ENCODE measurements at places on chromosomes 12 and 14.

DNA sequence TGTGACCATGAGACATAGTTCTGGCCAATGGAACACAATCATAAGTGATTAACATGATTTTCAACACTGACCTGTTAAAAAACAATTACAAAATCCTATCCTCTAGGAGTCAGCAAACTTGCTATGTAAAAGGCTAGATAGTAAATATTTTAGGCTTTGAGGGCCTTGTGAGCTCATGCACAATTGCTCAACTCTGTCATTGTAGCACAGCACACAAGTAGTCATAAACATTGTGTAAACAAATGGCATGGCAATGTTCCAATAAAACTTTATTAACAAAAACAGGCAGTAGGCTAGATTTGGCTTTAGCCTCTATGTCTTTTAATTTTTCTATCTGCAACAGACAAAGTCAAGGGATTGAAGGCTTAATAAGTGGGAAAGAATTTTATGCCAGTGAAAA, 350.7 kb downstream of the C12orf50 start:
- no peak for DNase-seq

DNA sequence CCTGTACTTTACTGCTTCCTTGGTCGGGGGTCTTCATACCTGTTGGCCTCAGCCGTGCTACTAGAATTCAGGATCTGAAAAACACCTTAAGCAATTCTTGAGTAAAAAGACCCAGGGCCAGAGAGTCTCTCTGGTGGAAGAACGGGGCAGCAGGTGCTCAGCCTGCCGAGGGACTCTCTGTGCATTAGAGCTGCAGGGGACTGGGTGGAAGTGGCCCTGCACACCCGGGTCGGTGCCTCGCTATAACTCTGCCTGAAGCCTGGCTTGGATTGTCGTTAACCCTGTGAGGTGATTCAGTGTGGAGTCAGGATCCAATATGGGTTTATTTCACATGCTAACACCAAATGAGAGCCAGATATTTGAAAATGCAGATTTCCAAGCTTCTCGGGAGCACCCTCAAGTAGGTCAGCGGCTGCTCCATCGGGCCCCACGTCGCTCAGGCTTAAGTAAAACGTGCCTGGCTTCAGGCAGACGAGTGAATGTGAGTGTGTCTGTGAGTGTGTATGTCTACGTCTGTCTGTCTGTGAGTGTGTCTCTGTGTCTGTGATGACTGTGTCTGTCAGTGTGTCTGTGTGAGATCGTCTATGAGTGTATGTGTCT, 35.1 kb upstream of the C14orf180 start:
- no peak for DNase-seq

- no peak for DNase-seq
Measured at GRCh38 chr14:74257941-74258763, 18.9 kb downstream of the VSX2 start.

DNA sequence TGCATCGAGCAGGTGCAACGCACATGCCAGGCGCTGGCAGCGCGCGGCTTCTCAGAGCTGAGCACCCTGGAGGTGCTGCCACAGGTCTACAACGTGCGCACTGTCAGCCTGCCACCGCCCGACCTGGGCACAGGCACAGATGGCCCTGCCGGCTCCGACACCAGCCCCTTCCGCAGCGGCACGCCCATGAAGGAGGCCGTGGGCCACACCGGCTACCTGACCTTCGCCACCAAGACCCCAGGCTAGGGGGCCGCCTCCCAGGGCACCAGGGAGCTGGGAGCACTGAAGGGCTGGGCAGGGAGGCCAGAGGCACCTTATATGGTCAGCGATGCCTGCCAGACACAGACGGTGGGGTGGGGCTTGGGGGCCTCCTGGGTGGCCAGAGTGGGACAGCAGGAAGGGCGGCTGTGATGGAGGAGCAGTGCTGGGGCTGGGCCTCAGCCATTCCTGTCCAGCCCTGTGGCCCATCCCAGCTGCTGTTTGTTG, 5.6 kb downstream of the TRMT61A start:
- no peak for DNase-seq

DNA sequence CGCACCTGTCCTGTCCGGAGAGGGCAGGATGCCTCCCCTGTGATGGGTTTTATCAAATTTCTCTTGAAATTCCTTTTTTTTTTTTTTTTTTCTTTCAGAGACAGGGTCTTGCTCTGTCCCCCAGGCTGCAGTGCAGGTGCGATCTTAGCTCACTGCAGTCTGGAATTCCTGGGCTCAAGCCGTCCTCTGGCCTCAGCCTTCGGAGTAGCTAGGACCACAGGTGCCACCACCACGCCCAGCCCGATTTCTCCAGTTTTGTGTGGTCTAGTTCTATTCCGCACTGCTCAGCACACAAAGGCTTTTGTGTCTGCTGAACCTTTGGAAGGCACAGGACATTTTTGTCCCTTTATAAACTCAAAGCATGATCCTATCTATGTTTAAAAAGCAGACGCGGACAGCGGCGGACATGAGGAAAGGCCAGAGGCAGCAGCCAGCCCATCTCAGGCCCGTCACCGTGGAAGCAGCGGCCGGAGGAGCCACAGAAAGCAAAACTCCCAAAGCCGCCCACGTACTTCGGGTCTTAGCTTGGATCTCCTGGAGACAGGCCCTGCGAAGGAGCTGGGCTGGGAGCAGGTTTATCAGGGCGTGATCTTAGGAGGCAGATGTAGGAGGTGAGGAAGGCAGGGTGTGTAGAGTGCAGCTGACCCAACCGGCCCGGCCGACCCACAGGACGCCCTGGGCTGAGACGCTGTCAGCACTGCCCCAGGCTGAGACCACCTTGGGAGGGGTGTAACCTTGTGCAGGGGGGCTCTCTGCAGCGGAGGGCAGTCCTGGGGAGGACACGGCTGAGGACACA, 30.9 kb upstream of the FBRSL1 start:
- DNase-seq: no peak

DNA sequence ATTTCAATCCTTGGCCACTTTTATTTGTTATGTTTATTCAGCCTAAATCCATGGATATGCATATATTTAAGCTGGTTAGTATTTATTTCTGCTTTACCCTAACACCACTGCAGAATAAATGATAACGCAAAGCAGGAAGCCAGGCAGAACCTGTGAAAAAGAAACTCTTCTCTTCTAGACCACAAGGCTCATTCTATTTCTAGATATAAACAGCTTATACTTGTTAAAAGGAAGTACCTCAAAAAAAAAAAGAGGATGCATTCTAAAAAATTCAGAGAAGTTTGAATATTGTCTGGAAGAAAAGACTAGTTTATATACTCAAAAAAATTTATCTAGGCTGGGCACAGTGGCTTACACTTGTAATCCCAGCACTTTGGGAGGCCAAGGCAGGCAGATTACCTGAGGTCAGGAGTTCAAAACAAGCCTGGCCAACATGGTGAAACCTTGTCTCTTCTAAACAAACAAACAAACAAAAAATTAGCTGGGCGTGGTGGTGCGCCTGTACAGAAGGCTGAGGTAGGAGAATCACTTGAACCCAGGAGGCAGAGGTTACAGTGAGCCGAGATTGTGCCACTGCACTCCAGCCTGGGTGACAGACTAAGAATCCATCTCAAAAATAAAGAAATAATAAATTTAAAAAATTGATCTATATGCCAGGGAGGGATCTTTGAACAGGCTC, 55.8 kb downstream of the GALNT4 start:
- DNase-seq: no peak

Data from NCI-H1436 treated with DMSO at 0.1 percent for 48 hours (cell line).